Posterior vena cava (tissue), 2 donors: ENCODE measurements at places on chromosomes 2 and 18.
A peak's percentile ranks its signal among the peaks of the same experiment; 100 is the strongest.

DNA sequence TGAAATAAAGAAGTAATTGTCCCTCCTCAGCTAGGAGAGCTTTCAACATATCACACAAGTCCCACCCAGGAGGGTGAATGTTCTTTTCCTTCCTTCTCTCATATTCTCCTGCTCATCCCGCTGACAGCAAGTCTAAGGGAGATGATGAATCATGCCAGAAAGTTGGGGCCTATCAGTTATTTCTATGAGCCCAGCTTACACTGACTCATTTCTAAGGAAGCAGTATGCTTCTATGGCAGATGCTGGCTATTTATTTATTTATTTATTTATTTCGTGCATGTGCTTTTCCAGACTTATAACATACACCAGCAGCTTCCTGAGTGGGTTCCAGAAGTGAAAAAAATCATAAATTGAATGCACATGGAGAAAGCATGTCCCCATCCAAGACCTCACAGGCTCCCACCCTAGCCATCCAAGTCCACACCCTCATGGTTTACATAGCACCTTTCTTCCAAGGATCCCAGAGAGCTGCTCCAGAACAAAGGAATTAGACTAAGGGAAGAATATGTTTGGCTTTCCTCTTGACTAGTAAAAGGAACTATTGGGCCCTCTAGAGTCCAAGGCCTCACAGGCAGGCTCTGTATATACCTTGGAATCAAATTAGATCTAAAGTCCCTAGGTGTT lies 1074.2 kb upstream of the ZEB2 start:
- no peak for DNase-seq

GRCh38 chr2:207869784-207870778 lies 100.4 kb upstream of the FZD5 start:
- no peak for DNase-seq

GRCh38 chr2:72325592-72326422 lies 178.1 kb upstream of the CYP26B1 start:
- no peak for DNase-seq

DNA sequence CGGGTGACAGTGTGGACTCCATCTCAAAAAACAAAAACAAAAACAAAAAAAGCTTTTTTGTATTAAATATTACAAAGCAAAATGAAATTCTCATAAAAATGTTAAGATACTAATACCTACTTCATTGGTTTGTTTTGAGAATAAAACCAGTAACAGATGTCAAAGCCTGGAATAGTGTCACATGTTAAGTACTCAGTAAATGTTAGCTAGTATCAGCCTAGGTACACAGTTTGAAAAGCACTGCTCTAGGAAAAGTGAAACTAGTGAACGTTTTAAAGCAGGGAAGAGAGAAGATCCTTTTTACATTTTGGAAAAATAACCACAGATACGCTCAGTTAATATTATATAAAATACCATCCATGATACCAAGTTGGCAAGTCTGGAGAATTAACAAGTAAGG lies 37.1 kb upstream of the ADAM17 start:
- no peak for DNase-seq

GRCh38 chr2:1672738-1673137 lies 71.6 kb downstream of the PXDN start:
- no peak for DNase-seq

DNA sequence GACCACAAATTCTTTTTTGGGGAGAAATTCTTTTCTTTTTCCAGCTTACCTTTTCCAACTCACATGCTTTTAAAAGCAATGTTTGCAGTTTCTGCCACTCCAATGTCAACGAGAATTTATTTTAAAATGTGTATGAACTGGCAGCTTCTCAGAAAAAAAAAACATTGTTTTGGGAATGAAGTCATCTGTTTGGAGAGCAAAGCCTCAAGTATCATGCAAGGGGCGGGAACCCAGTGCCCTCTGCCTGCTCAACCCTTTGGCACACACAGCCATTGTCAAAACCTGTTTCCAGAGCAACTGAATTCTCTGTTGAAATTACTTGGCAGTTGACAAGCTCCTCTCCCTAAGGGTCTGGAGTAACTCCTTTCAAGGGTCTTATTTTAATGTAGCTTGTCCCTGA lies 128.5 kb downstream of the QPCT start:
- no peak for DNase-seq

DNA sequence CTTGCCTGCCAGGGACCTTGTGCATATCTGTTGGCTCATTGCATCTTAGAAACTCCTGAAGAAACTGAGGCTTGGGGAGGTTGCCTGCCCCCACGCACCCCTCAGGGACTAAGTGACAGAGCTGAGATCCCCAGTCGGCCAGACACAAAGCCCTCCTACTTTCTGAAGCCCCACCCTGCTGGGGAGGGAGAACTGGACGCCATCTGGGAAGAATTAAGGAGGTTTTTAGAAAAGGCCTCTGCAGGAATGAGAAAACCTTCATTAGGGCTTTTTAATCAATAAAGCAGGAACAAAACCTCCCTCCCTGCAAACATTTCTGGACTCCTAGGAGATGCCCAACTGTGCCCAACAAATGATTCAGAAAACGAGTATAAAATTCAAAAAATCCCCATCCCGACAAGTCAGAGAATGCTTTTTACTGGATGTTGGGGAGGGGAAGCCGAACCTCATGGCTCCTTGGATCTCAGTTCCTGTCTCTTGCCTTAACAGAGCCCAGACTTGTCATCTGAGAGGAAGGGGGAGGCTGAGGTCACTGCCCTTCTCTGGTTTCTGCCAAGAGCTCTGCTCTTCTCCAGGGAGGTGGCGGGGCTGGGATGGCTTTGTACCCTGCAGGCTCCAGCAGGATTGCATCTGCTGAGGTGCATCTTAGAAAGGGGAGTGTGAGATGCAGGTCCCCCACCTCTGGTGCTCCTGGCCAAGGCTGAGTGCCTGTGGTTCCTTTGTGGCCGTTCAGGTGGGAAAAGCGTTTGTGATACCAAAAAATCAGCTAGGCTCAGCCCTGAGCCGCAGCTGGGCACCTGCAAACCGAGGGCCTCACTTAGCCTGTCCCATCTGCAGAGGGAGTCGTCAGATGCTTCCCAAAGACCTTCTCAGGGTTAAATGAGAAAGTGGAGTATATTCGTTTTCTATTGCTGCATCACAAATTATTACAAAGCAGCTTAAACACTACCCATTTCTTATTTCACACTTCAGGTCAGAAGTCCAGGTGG lies 142.4 kb downstream of the ZFP36L2 start:
- peak; percentile 86 for DNase-seq

GRCh38 chr18:39421276-39421675 lies 1855.7 kb upstream of the CELF4 start:
- no peak for DNase-seq

- no peak for DNase-seq
Observed at GRCh38 chr2:80621656-80622055, 317.1 kb upstream of the LRRTM1 start.

GRCh38 chr2:48890454-48891131 lies 135.1 kb upstream of the LHCGR start:
- no peak for DNase-seq

- DNase-seq, result no peak
Observed at GRCh38 chr2:204024503-204024902, 87.9 kb downstream of the ICOS start.

DNA sequence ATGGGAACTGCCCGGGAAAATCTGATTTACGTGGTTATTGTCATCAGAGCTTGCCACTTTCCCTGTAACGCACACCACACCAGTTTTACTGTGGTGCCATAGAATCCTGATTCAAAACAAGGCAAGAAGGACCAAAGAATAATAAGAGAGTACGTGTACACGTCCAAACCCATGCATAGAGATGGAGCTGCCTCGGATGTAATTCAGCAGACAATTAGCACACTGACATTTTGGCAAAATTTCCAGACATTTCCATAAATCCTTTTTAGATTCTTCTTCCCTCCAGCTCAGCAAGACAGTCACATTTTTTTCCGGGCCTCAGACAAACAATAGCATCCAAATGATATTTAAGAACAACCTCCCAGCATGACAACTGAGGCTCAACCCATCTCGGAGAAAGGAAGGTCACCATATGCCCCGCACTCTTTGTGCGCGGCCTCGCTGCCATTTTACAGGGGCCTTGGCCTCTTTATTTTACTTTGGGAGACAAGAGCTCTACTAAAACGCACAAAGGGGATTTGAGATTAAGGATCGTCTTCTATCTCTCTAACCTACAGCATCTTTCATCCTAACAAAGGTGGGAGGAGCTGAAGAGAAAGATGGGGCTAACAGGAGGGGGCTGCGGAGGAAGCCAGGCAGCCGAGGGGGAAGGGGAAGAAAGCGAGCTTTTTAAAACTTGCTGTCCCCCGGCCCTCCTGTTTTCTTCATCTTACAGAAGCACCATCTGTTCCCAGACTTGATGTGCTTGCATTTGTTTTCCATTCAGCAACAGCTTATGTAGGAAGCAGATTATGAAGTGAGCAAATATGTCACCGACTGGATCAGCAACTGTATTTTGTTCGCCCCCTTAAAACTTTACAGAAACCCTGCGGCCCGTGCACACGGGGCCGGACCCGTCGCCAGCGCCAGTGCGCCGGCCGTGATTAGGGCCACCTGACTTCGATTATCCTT lies 61.0 kb downstream of the CDCA7 start:
- no peak for DNase-seq

GRCh38 chr18:76619621-76620315 lies 124.7 kb upstream of the ZNF516 start:
- peak; percentile 85 for DNase-seq

GRCh38 chr2:54090521-54091117 lies 24.8 kb upstream of the ACYP2 start:
- no peak for DNase-seq

DNA sequence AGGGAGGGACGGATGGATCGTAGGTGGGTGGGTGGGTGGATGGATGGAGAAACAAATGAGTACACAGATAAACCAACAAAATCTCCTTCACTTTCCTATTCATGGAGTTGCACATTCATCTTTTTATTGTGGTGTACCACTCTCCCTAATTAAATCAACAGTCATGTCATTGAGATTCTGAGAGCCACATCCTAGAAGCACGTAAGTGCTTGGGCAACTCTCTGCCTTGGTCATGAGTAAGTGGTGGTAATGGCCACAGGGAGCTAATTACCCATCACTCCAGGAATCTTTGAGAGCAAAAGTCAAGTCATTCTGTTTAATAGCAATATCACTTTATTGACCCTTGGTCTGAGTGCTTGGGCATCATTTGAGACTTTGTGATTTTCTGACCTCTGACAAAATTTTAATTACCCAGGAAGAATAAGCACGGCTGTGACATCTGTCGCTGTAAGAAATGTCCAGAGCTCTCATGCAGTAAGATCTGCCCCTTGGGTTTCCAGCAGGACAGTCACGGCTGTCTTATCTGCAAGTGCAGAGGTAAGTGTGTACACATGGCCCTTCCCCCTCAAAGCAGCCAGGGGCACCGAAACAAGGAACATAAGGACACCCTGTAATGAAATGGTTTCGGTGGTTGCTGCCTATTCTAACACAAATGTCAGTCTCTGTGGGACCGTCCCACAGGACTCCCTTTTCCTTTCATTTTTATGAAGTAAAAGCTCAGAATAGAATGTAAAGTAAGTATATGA lies 85.9 kb downstream of the FEZ2 start:
- DNase-seq, result no peak

DNA sequence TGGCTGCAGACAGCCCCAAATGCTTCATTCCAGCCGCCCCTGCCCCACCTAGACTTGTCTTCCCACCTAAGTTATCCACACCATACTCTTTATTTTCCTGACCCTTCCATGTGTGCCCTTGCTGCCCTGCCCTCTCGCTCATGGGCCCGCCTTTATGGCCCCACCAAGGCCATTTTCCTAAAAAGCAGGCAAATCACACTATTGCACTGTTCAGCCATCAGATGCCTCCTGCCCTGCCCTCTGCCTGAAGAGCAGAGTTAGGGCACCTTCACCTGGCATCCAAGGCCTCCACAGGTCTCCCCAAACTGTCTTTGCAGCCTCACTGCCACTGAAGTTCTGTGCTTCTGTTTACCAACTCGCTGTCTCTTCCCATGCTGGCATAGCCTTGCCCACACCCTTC lies 496.7 kb downstream of the EIPR1 start:
- DNase-seq, result no peak

- DNase-seq, result no peak
Observed at GRCh38 chr2:117137371-117137770, 677.1 kb upstream of the DDX18 start.

DNA sequence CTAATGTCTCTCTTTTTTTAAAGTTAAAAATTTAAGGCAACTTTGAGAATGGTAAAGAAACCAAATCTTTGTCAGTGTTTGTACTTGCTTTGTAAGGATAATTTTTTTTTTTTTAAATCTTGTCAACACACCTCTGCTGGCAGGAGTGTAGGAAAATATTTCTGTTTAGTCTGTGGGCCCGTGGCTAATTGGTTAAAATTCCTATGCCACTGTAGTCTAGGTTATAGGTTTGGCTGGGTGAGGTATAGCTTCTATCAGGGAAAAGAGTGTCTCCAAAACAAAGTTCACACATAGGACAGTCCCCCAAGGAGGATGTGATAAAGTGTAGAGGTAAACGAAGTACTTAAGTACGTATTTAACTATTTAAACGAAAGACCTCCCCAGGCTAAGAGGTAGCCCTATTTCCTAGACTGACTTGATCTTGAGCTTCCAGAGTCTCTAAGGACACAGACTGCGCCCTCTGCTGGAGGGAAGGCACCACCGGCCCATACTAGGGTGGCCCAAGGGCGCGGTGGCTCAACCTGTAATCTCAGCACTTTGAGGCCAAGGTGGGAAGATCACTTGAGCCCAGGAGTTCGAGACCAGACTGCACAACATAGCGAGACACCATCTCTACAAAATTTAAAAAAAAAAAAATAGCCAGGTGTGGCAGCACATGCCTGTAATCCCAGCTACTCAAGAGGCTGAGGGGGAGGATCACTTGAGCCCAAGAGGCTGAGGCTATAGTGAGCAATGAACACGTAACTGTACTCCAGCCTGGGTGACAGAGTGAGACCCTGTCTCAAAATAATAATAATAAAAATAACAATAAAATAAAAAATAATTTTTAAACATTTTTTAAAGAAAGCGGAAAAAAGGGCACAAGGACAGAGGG lies 8.9 kb downstream of the TEX44 start:
- DNase-seq, result peak; percentile 93

GRCh38 chr2:86510436-86510933 lies 52.8 kb downstream of the CHMP3 start:
- DNase-seq, result no peak

- no peak for DNase-seq
Observed at GRCh38 chr2:191632426-191632825, 45.5 kb upstream of the NABP1 start.
